Stimulated activated CD8-positive, alpha-beta memory T cell treated with anti-CD3 and anti-CD28 coated beads, Interleukin-7, amount 100 ng/mL, for 24 hours (primary cell): ENCODE measurements at places on chromosomes 4 and X.

GRCh38 chr4:146370841-146371240 is 150.9 kb downstream of the SLC10A7 start:
- no peak for DNase-seq

DNA sequence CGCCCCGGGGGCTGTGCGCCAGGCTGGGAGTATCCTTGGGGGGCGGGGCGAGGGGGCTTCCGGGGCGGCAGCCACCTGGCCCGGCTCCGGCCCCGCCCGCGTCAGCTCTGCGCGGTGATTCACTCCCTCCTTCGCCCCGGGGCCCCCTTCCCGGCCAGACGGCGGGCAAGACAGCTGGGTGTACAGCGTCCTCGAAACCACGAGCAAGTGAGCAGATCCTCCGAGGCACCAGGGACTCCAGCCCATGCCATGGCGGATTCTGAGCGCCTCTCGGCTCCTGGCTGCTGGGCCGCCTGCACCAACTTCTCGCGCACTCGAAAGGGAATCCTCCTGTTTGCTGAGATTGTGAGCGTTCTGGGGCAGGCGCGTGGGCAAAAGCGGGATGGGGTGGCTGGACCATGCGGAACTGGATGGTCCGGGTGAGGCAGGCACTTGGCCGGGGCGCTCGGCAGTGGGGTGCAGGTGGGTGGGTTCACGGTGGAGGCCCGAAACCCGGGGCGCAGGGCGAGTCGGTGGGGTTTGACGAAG is at the start of gene PLP2:
Gene PLP2, plus strand, starts transcription at position 147 of the 528 bp plus-strand sequence. Its CDS starts 103 bp downstream, at position 250.
- peak; percentile 34 for DNase-seq

DNA sequence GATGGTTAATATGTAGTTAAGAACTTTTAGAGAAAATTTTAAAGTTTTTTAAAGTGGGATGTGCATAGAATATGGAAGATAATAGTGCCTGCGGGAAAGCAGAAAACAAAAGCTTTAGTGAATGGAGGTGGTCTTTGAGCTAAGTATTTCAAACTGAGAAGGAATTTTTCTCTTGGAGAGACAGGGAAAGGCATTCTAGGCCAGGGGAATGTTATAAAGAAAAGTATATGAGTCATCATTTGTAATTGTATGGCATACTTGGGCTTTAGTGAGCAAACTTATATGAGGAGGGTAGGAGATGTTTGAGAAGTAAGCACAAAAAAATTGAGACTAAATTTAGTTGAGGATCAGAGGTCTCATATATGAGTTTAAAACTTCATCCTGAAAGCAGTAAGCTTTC is 467.0 kb downstream of the PPARGC1A start:
- DNase-seq: no peak

DNA sequence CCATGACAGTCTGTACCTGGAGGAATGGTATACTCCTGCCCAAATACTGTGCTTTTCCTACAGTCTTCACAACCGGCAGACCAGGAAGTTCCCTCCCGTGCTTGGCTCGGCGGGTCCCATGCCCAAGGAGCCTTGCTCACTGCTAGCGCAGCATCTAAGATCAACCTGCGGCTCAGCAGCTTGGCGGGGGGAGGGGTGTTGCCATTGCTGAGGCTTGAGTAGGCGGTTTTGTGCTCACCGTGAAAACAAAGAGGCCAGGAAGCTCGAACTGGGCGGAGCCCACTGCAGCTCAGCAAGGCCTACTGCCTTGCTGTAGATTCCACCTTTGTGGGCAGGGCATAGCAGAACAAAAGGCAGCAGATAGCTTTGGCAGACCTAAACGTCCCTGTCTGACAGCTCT is 152.7 kb downstream of the TEX11 start:
- DNase-seq: peak; percentile 15

DNA sequence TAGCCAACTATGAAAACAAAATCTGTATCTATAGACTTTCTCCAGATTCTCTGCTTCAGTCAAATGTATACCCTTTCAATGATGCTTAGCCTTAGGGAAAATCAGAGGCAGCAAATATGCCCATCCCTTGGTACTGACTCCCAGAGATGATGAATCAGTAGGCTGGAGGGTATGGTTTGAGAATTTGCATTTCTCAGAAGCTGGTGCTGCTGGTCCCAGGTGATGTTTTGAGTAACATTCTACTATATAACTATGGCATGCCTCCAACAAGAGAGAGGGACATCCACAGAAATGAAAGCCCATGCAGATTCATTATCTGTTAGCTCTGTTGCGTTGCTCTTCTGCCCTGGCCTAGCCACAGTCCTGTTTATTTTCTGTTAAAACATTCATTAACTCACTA is 13.6 kb downstream of the TNIP3 start:
- DNase-seq: no peak

GRCh38 chr4:88341227-88342192 is 37.1 kb upstream of the HERC6 start:
- no peak for DNase-seq

- no peak for DNase-seq
These were observed 31.9 kb downstream of the NSG1 start for GRCh38 chr4:4418676-4419390.

DNA sequence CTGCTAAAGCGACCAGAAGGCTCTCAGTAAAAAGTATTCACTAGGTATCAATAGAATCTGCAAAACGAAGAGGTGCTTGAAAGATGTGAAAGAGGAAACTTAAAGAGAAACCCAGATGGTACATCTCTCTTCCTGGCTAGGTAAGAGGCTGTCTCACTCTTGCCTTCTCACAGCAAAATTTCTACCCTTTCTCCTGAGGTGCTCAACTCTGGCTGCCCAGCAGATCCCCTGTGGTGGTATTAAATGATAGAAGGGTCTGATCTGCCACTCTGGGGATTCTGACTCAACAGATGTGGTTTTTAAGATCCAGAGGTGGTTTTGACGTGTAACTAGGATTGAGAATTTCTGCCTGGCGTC is 14.9 kb upstream of the TSPAN5 start:
- no peak for DNase-seq

- no peak for DNase-seq
These were observed 14.7 kb upstream of the CBR4 start for GRCh38 chr4:169024762-169025161.

- DNase-seq: no peak
These were observed 45.1 kb downstream of the OR13H1 start for GRCh38 chrX:131588995-131589394.

GRCh38 chrX:33211356-33212260 is at the start of gene DMD:
Gene DMD, minus strand, starts transcription at chrX:33211549. Its CDS starts 237 bp downstream, at chrX:33211312.
- DNase-seq: no peak

DNA sequence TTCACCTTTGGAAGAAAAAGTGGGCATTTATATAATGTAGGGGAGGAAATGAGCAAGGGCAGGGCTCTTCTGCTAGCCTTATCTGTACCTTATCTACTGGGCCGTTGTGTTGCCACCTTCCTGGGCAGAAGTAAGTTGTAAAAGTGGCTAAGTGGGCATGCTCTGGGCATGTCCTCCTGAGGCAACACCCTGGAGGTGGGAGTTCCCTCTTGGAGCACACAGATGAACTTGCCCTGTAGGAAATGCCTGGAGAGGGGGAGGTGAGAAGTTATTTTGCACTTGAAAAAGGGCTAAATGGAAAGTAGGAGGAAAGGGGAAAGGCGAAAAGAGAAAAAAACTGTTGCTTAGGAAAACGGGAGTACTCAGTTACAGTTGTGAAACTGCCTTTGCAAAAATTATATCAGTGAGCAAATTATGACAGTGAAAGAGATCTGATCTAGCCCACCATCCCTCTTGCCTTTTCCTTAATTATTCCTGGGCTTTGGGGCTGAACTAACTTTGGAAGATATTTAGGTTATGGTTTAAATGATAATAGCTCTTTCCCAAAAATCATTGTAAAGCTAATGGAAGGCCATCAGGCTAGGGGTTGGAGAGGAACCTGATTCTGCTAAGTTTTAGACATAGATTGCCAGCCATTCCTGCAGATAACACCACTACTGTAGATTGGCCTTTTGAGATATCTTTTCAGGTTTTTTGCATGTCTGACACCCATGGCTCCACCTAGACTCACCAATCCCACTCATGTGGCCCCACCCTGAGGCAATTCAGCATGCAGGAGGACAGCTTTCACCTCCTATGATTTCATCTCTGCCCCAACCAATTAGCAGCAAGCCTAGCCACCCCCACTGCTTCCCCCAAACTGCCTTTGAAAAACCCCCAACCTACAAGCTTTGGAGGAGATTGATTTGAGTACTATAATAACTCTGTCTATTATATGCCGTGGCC is 20.5 kb upstream of the ZNF81 start:
- no peak for DNase-seq

DNA sequence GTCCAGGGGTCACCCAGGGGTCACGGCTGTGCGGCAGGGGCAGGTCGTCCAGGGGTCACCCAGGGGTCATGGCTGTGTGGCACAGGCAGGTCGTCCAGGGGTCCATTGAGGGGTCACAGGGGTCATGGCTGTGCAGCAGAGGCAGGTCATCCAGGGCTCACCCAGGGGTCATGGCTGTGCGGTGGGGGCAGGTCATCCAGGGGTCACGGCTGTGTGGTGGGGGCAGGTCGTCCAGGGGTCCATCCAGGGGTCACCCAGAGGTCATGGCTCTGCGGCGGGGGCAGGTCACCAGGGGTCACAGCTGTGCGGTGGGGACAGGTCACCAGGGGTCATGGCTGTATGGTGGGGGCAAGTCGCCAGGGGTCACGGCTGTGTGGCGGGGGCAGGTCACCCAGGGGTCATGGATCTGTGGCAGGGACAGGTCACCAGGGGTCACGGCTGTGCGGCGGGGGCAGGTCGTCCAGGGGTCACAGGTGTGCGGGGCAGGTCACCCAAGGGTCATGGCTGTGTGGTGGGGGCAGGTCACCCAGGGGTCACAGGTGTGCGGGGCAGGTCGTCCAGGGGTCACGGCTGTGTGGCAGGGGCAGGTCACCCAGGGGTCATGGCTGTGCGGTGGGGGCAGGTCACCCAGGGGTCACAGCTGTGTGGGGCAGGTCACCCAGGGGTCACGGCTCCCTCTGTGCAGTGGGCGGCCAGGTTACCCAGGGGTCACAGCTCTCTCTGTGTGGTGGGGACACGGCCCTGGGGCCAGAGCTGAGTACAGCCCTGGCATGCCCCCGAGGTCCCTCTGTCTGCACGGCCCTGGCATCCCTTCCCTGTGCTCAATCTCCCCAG is 16.0 kb downstream of the ATP5ME start:
- no peak for DNase-seq

- no peak for DNase-seq
These were observed 170.1 kb upstream of the ATOH1 start for GRCh38 chr4:93658443-93658842.

DNA sequence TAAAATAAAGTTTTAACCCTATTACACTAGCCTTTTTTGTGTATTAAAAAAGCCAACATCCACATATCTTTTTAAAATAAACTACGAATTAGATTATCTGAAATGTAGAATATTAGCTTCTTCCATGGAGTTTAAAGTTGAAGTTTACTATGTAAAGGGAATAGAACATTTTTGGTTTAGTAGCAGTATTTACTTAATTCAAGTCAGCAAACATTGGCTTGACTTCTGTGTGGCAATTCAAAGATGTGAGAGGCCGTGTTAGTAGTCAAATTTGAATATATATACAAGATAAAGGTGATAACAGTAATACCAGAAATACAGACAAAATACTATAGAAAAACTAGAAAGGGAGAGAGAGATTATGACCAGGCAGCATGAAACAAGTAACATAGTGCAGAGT is 115.1 kb upstream of the IL13RA1 start:
- DNase-seq: no peak

GRCh38 chr4:30670206-30670605 is 50.0 kb upstream of the PCDH7 start:
- DNase-seq: no peak

GRCh38 chr4:7499661-7500060 is 64.9 kb upstream of the PSAPL1 start:
- DNase-seq: no peak

GRCh38 chr4:121360495-121360894 is 20.3 kb downstream of the QRFPR start:
- DNase-seq: no peak

- no peak for DNase-seq
These were observed 653.2 kb upstream of the GALNT7 start for GRCh38 chr4:172515266-172515879.

GRCh38 chr4:145760961-145761929 is 81.3 kb downstream of the C4orf51 start:
- DNase-seq: no peak

DNA sequence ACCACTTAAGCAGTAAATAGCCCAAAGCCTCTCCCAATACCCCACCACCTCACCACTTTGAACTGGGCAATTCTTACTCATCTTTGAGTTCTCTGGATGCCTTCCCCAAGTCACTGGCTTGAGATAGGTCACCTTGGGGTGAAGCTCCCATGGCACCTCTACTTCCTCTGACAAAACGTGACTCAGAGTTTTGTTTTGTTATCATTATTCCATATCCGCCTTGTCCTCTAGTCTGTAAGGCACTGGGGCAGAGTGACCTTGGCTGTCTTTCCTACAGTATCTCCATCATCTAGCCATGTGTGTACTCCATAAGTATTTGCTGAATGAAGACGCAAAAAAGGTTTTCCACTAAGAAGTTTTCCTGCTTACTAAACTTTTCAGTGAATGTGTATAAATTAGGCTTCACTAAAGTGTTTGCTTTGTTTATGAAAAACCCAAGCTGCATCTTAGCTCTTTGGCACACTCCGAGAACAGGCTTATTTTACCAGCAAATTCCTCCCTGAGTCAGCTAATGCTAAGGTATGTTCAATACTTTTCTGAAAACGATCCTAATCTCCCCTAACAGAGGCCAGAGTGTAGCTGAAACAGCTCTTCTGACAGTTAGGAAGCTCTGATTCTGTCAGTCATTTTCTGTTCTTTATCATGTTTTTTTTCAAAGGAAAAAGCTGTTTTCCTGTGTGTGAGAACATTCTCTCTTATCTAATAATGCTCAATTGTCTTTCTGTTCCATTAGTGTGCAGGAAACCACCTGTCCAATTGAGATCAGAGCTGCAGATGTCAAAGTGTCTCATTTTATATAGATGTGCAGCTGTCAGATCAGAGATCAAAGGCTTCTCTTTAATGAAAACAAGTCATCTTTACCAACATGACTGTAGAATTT is 30.2 kb upstream of the TSPAN5 start:
- DNase-seq: no peak

- no peak for DNase-seq
These were observed 104.4 kb upstream of the RAB40AL start for GRCh38 chrX:102832661-102833060.

GRCh38 chr4:88419874-88420273 is 37.0 kb upstream of the HERC5 start:
- no peak for DNase-seq

DNA sequence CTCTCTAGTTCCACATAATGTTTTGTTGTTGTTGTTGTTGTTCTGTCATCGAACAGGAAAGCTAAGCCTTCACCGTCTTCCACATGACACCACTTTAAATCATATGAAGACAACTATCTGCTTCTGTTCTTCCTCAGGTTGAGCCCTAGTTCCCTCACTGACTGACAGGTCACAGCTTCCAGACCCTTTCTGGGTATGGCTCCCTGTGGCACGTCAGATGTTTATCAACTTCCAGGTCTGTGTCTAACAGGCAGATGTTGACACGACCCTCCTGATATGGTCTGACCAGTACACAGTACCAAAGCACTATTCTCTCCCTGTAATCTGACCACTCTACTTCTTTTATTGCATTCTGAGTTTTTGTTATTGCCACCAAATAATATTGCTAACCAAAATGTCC is 51.4 kb downstream of the PRDM5 start:
- DNase-seq: no peak
